ENCODE measurements at places on chromosomes 11 and 22.
A peak's percentile ranks its signal among the peaks of the same experiment; 100 is the strongest.

DNA sequence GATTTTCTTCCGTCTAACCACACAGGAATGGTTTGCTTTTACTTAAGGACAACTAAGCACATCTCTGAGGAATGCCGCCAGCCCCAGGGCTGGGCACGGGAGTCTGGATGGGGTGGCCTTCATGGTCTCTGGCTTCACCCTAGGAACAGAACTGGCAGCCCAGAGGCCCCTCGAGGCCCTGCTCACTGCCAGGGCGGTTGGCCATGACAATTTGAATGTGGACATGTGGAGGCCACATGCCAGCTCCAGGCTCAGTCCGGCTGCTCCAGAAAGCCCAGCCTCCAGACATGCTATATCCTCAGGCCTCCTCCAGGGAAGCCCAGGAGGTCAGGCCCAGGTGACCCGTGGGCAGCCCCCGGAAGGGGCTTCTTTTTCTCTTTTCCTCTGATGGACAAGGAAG, 84.0 kb upstream of the FGF3 start:
- no peak for DNase-seq

- DNase-seq: no peak
These were observed 646.8 kb upstream of the CCDC90B start for GRCh38 chr11:83933008-83933407.

DNA sequence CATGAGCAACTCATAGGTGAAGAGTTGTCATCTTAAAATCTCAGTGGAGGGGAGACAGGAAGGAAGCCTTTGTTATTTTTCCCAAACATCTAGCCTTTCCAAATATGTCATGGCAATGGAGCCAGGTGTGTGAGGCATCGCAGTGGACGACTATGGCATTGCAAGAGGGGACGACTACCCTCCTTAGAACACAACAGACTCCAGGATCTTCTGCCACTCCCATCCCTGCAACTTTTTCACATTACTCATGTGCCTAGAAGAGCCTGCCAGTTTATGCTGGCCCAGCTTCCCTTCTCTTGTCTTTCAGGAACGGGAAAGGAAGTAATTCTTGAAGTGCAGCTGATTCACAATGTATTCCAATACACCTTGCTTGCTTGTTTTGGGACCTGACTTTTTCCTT, 1008.4 kb downstream of the OPCML start:
- no peak for DNase-seq

DNA sequence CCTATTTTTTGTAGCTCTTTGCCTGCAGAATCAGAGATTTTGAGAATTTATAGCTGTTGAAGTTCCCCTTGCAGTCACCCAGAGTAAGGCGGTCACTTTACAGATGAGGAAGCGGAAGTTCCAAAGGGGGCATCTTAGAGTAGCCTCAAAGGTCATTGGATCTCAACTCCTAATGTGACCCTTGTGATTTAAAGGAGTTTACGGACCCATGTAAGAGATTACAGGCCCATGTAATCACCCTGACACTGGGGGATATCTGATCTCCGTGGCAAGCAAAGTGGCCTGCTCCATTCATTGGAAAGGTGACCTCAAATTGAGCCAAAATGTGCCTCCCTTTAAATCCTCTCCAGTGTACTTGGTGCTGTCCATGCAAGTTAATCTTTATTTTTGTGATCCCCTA, 15.7 kb downstream of the P2RX3 start:
- no peak for DNase-seq

GRCh38 chr22:44802956-44803355, 50.6 kb downstream of the ARHGAP8 start:
- DNase-seq: no peak

DNA sequence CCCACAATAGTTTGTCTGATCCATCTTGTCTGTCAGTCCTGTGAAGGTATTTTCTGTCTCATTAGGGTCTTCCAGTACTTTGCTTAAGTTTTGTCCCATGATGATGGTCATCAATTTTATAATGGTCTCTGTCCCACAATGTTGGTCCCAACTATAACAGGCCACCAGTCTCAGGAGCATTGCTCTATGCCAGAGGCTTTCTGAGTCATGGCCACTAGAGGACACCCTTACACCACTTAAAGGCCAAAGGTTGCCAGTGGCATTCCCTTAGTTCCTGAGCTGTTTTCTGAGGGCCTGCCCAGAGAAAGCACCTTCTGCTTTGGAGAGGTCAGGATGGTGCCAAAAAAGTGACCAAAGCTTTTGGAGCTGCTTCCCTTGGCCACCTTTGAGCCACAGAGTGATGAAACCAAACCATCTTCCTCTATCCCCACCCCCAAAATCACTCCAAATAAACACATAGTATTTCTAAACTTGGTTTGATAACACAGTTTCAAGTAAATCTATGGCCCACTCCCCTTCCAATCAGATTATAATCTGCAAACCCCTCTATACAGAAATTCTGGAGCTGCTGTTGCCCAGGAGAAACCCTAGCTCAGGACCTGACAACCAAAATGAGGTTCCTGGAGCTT, 19.3 kb downstream of the EIF3F start:
- DNase-seq: peak; percentile 78

GRCh38 chr11:125376117-125376516, 119.9 kb downstream of the FEZ1 start:
- DNase-seq: peak; percentile 96

- peak; percentile 9 for DNase-seq
These were observed 719.1 kb upstream of the ANO3 start for GRCh38 chr11:25612806-25613205.

DNA sequence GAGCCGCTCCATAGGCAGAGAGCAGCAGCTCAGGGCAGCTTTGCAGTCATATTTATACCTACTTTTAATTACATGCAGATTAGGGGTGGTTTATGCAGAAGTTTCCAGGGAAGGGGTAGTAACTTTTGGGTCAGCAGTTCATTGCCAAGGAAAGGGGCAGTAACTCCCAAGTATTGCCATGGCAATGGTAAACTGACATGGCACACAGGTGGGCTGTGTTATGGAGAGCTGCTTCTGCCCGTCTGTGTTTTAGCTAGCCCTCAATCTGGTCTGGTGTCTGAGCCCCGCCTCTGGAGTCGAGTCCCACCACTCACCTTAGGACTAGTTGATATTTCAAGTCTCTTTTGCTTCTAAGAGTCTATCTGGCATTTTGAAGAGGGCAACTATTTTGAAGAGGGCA, 12.2 kb upstream of the ZBTB16 start:
- no peak for DNase-seq

DNA sequence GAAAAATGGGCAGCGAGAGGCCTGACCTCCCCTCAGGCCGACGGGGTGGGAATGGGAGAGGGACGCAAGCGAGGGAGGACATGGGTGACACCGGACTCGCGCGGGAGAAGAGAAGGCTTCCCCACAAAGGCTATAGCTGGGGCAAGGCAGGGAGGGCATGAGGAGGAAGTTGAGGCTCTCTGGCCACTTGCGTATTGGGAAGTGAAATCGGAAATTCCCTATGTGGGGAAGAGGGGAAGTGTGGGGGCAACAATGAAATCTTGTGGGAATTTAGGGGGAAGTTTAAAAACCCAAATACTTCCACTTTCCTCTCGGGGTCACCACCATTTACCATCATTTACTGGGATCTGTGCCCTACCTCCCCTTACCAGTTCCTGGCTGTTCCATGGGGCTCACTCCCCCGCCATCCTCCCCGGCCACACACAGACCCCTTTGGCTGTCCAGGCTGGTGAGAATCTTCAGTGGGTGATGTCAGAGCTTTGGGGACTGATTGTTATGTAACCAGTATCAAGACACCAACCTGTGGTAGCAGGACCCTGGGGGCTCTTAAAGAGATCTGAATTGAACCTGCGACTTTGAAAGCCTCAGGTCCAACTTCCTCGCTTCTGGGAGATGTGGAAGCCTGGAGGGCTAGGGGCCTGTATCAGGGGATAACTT, 951 bp upstream of the EHD1 start:
- DNase-seq: no peak

- DNase-seq: peak; percentile 91
These were observed 831 bp downstream of the CD44 start for GRCh38 chr11:35139722-35140282.

- peak; percentile 47 for DNase-seq
These were observed 41.1 kb downstream of the CYB5R2 start for GRCh38 chr11:7632211-7632610.

DNA sequence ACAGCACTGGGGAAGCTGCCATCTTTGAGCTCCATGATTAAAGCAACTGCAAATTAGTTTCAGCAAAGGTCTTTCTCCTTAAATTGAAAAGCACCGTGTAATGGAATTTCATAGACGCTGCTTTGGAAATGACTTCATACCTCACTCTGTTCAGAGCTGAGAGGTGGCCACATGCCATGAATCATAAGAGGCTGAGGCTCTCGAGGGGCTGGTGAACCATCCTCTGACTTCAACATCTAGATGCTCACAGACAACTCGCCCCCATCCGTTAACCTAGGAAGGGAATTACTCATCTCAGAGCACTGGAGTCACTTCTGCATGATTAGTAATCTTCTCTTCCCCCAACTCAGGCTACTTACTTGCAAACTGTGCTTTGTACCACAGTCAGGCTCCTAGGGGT, 122.3 kb downstream of the RCN1 start:
- DNase-seq: peak; percentile 81

GRCh38 chr11:116605543-116606459, 167.0 kb downstream of the BUD13 start:
- DNase-seq: peak; percentile 67

GRCh38 chr11:128551611-128552335, 35.6 kb downstream of the ETS1 start:
- DNase-seq: no peak

- DNase-seq: peak; percentile 84
These were observed 17.3 kb downstream of the RPUSD4 start for GRCh38 chr11:126194121-126194543.

GRCh38 chr11:44334356-44335004, 24.5 kb upstream of the ALX4 start:
- no peak for DNase-seq

GRCh38 chr11:17638311-17638710, 81.1 kb upstream of the MYOD1 start:
- no peak for DNase-seq

GRCh38 chr11:18005376-18006129, 7.3 kb downstream of the SERGEF start:
- DNase-seq: no peak

- no peak for DNase-seq
These were observed 13.7 kb upstream of the CDKN1C start for GRCh38 chr11:2899080-2899783.

- DNase-seq: no peak
These were observed 19.9 kb upstream of the CLDN5 start for GRCh38 chr22:19543970-19544708.

GRCh38 chr11:93861808-93862207, 11.4 kb upstream of the VSTM5 start:
- no peak for DNase-seq

DNA sequence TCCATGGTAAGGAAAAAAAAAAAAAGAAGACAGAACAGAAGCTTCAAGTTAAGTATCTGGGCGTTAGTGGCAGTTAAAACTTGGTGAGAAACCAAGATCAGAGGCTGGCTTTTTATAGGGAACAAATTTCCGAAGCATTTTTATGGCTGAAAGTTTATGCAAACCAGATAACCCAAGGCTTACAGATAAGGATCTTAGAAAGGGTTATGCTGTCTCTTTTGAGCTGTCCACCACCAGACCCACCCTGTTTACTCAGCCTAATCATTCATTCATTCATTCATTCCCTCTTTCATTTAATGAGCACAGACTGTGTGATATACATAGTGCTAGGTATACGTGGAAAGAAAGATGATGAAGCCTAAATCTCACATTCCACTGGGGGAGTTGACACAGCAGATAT, 89.5 kb downstream of the ME3 start:
- no peak for DNase-seq

DNA sequence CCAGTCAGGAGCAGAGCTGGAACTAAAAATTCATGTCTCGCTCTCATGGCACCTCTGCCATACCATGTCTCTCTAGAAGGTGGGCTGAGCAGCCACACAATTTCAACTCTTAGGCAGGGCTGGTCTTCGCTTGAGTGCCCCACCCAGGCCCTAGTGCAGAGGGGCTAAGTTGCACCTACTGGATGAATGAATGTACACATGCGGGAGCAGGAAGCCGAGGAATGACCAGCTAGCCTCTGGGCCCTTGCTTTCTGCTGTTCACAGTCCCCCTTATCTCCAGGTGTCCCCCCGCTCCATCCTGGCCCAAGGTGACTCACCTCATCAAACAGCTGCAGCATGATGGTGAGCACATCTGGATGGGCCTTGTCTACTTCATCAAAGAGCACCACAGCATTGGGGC, 57.5 kb upstream of the PHOX2A start:
- no peak for DNase-seq

DNA sequence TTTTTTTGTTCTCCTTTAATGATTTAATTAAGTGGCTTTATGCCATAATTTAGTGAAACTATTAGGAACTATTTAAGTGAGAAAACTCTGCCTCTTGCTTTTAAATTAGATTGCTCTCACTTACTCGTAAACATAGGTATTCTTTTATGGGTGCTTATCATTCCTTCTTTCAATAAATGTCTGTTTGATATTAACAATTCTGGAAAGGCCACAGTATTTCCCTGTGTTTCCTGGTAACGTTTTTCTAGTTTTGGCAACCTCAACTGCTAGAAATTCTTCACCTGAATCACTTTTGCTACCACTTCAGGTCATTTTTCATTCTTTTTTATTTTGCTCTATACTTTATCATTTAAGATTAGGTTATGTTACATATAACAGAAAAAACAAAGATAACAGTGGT, 19.9 kb upstream of the NCR3LG1 start:
- no peak for DNase-seq

GRCh38 chr11:75479597-75480145, 46.1 kb downstream of the GDPD5 start:
- no peak for DNase-seq

DNA sequence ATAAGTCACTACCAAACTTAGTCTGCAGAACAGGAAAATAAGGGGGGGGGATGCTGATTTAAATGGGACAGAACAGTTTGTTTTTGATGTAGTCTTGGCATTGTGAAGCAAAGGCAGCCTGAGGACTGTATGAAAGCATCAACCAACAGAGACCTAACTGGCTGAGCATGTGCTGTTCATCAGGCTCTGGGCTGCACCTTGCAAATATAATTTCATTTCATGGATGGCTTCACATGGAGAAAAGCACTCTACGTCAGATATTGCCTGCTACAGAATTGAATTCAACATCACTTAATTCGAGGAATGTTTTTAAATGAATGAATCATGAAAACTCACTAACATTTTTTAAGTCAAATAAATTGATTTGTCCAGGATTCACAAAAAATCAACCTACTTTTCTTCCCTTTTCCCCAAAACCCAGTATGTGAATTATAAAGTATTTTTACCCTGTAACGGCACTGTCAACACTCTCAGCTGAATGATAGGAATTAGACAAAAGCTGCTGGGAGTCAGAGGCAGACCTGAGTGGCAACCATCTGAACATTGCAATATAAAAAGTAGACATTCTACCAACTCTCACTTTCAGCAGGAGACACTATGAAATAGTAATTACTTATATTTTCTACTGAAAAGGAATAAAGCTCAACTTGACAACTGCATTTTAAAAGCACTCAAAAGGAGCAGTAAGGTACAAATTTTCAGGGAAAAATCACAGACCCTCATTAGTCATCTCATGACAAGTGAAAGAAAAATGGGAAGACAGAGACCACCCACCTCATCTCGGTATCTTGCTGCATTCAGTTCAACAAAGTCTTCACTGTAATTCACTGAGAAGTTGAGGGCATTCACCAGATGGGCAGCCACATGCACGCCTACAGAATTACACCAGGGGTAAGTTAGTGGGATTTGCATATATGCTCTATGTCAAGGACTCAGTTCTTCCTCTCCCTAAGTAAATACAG, 47.5 kb downstream of the NOX4 start:
- peak; percentile 9 for DNase-seq
